ENCODE measurements at places on chromosomes 7 and 10. TPM values are rescaled to one million over a fixed set of nuclear protein-coding genes. Genes with fewer than 3 reads are reported as not detected.

The ADAM22 gene
- total RNA-seq: 2.0 TPM

GRCh38 chr10:84261236-84261915 is 16.5 kb downstream of the RGR start:
- no peaks in the 10 kb centered on the region for H3K36me3 ChIP-seq
- no peak overlapping the region for H3K4me3 ChIP-seq
- no peak overlapping the region for H3K27ac ChIP-seq
- DNase-seq: no peak
- H3K27me3 ChIP-seq: peaks cover 3% of the 10 kb centered on the region

- H3K4me3 ChIP-seq: no peak overlapping the region
- no peaks in the 10 kb centered on the region for H3K36me3 ChIP-seq
- H3K4me1 ChIP-seq: no peaks in the 10 kb centered on the region
- no peaks in the 10 kb centered on the region for H3K27me3 ChIP-seq
- peak; percentile 53 for DNase-seq
These were observed 146.6 kb downstream of the SH2D4B start for GRCh38 chr10:80684259-80684658.

DNA sequence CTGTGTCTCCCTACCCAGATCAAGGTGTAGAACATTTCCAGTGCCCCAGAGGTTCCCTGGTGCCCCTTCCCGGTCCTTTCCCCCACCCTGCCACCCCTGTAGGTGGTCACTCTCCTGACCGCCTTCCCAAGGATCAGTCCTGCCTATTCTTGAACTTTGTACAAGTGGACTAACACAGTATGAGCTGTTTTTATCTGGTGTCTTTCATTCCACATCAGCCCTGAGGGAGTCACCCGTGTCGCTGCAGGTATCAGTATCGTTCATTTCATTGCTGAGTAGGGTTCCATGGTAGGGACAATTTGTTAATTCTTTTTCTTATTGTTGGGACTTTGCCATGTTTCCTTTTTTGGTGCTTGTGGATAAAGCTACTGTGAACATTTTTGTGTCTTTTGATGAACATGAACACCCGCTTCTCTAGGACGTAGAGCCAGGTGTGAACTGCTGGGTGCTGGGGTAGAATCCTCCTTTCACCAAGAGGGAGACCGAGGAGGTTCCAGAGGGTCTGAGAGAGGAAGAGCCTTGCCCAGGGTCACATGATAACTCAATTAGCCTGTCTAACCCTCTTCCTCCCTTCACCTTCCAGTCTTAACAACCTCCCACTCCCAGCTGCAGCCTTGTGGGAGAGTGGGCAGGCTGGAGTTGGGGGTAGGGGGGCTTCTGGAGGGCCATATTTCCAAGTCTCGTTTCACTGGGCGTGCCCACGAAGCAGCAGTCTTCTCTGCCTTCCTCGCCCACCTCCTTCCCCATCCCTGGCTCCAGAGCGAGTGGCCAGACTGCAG is 18.0 kb downstream of the PALD1 start:
- no peaks in the 10 kb centered on the region for H3K36me3 ChIP-seq
- DNase-seq: no peak
- H3K27ac ChIP-seq: no peak overlapping the region
